Spleen (tissue), 13 donors: ENCODE measurements at places on chromosomes 6 and 20. TPM values are rescaled to one million over a fixed set of nuclear protein-coding genes. Genes with fewer than 3 reads are reported as not detected.

GRCh38 chr20:48750941-48751635 is 76.7 kb downstream of the PREX1 start:
- peak; percentile 92 for DNase-seq

- no peak for DNase-seq
These were observed 391.8 kb downstream of the SAMD5 start for GRCh38 chr6:147900247-147900830.

GRCh38 chr6:90271831-90272230 is 24.8 kb downstream of the BACH2 start:
- no peak for DNase-seq

GRCh38 chr6:82370788-82371187 is 7.2 kb downstream of the TPBG start:
- DNase-seq: no peak

DNA sequence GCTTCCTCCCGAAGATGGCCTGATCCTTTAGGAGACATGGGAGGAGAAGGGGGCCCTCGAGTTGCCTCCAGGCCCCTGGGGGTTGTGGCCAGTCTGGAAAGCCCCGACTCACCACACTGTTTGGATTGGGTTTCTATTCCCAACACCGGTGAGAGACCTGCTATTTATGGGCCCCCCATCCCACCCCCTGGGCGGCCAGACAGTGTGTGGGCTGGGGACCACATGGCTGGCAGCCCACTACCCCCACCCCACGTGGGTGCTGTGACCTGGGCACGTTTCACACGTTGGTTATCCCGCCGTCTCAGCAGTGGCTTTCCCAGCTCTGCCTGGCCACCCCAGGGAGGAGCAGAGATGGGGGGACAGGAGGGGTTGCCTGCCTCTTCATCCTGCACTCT is 116.1 kb downstream of the VEGFA start:
- DNase-seq: peak; percentile 63

- no peak for DNase-seq
These were observed 103.1 kb downstream of the TNFRSF21 start for GRCh38 chr6:47206626-47207025.

DNA sequence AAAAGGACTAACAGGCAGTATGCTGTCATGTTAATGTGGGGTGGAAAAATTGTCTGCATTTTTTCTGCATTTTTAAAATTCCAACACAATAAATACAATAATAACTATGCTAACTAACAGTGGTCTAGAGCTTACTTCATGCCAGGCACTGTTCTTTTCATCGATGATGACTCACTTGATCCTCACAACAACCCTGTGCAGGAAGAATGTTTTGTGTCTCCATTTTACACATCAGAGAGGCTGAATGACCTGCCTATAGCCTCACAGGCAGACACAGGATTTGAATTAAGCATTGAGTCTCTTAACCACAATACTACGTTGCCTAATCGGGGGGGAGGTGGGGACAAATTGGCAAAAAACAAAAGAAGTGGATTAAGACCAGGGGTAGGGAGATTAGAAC is 26.9 kb upstream of the FANCE start:
- no peak for DNase-seq

DNA sequence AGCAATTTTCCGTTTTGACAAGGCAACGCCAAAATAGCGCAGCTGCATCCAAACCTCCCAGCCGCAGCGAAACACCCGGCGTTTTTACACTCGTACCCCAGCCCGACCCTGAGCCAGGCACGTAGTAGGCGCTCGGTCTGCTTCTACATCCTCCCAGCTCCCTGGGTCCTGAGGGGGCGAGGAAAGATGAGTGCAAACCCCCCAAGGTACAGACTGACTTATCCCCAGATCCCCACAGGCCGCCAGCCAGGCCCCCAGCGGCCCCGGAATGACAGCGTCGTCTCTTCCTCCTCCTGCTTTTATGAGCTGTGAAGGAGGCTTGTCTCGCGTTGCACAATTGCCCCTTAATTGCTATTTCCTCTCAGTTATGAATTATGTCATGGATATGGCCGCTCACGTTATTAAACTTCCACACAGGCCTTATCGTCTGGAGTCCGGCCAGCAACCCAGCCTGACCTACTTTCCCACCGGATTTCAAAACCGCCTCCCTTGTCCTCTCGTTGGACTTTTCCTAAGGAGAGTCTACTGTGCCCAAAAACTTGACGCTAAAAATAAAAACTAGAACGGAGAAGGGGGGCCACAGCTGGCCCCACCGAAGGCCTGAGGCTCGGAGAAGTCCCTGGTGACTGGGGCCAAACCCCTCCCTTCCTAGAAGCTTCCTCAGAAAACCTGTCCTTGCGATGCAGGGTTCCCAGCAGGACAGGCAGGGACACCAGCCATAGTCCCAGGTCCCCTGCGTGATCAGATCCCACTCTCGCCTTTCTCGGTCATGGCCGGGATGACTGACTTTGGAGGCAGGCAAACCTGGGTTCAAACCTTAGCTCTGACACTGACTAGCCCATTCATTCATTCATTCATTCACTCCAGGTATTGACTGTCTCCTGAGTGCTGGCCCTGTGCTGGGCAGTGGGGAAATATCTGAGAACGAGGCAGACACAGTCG is 130.9 kb upstream of the PTPN1 start:
- DNase-seq: peak; percentile 86

GRCh38 chr6:21922086-21922485 is 328.5 kb downstream of the SOX4 start:
- no peak for DNase-seq

GRCh38 chr6:158069800-158070195 is 88.1 kb downstream of the SYNJ2 start:
- DNase-seq: no peak

GRCh38 chr6:38847497-38847896 is 132.4 kb downstream of the DNAH8 start:
- DNase-seq: no peak

DNA sequence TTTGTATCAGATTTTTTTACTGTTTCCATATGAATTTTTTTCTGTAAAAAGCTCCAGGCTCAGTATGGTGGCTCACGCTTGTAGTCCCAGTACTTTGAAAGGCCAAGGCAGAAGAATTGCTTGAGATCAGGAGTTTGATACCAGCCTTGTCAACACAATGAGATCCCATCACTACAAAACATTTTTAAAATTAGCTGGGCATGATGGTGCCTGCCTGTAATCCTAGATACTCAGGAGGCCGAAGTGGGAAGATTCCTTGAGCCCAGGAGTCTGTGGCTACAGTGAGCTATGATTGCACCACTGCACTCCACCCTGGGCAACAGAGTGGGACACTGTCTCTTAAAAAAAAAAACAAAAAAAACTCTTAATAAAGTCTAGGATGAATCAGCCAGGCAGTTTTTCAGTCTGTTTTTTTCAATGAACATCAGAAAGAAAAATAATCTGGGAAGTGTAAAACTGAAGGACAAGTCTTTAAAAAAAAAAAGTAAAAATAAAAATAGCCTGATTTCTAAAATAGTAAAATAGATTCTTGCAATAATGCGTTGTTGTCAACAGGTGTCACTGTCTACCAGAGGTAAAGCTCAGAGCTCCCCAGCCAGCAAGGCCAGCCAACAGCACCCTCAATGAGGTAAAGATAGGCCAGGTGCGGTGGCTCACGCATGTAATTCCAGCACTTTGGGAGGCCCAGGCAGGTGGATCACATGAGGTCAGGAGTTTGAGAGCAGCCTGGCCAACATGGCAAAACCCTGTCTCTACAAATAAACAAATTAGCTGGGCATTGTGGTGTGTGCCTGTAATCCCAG is 9.3 kb upstream of the ATG5 start:
- DNase-seq: peak; percentile 81

DNA sequence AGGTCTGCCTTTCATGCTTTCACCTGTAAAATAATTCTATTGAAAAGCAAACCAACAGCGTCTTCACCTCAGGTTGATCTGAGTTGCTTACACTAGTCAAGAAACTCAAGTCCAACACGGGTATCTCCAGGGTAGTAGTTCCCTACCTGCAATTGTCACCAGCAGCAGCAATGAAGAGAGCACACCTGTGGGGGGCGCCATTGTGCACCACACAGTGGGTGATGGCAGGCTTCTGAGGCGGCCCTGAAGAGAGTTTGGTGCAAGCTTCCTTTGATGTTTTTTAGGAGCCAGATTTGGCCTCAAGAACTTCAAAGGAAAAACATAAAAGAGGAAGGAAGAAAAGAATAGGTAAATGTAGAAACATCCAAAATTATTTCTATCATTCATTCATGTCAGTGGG is 45.1 kb downstream of the KIAA0319 start:
- DNase-seq: no peak

DNA sequence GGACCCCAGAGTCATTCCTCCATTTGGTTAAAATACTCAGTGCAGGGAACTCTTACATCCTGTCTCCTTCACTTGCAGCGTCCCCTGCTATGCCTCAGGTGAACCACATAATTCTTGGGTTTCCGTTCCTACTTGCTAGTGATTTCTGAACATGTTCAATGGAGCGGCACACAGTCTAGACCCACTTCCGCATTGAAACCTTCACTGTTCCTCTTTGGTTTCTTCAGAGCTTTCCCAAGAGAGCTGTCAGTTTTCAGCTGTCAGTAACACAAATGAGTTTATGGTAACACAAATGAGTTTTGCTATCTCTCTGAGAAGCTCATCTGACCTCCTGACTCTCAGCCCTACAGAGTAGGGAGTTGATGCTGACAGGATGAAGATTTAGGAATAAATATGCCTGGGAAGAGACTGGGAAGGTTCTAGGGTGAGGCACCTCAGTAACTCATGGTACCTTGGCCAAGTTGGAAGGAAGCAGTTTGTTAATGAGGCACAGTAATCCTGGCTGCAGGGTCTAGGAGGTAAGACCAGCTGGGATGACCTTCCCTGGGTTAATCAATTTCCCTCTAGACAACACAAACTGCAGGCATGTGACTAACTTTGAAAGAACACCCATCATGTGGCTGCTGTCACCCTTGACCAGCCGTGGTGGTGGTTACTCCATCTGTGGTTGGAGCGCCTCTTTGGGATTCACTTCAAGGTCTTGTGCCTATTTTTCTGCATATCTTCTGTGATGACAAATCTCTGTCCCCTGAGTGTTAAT is 5.4 kb downstream of the SYS1 start:
- peak; percentile 78 for DNase-seq

GRCh38 chr6:84422380-84422968 is 195.0 kb upstream of the CEP162 start:
- no peak for DNase-seq

DNA sequence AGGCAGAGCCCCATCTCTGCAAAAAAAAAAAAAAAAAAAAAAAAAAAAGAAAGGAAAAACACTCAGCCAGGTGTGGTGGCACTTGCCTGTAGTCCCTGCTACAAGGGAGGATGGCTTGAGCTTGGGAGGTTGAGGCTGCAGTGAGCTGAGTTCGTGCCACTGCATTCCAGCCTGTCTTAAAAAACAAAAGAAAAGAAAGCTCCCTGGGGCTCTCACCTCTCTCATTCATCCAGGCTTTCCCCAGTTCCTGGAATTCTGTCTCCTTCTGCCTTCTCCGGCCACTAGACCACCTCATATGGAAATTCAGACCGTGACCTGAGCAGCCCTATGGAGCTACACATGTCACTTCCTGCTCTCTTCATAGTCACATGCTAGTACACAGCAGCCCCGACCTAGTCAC is 101.1 kb upstream of the TAB2 start:
- no peak for DNase-seq

GRCh38 chr6:79964607-79965081 is 17.3 kb upstream of the ELOVL4 start:
- DNase-seq: no peak

DNA sequence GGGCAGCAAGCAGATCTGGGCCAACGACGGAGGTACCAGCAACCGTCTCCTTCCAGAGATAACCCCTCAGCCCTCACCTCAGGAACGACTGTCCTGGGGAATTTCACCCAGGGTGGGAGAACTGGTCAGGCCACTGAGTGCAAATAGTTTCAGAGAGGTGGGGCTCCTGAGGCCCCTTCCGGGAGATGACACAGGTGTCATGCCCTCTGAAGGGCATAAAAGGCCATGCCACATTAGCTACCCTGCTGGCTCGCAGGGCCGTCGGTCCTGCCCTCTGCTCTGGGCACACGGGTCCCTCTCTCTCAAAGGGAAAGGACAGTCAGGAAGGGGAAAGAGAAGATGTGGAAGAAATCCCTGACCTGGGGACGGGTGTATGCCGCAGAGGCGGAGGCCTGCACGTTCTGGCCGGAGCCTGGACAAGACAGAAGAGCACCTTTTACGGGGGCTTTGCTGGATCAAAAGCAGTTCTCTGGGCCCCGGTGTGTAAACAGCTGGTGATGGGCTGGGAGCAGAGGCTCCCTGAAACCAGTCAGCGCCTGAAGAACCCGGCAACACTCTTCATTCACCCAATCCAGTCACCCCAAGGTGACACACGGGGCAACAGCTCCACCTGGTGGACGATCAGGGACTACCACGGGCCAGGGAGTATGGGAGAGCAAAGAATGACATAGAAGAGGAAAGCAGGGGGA is 6.4 kb upstream of the TAF8 start:
- DNase-seq: peak; percentile 95

DNA sequence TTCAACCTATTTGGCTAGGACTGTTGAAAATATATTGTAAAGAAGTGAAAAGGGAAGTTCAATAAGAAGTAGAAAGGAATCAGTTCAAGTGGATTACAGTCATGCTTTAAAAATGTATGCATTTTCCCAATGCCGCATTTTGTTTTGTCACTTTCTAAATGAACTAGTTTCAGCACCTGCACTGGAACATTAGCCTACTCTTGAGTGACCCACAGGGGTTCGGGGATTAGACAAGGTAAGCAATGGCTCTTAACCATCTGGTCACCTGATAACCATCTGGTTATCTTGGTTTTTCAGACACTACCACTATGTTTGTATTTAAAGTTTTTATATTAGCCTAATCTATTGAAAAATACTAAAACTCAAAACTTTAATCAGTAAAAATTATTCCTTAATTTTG is 97.6 kb downstream of the CD164 start:
- DNase-seq: no peak

- DNase-seq: no peak
These were observed 43.2 kb upstream of the FNDC1 start for GRCh38 chr6:159125951-159126352.

DNA sequence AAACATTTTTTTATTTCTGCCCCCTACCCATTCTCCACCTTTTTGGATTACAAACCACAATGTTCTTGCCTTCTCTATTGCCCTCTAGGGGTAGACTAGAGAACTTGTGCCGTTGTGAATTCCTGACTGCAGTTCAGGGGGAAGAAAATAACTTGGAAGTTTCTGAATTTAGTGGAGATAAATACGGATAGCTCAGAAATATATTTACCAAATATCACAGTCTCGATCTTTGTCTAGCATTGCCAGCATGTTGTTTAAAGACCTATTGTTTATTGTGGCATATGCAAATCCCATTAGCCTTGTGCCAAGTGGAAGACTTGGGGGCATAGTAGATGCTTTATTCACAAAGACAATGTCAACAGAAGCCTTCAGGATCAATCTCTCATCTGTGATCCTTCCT is 154.1 kb upstream of the MMS22L start:
- DNase-seq: no peak

GRCh38 chr6:152146385-152146784 is 338.9 kb downstream of the ESR1 start:
- DNase-seq: no peak

Gene CLPSL1
- polyA plus RNA-seq: not detected

Gene HLA-DQB2
- 0.88 TPM for polyA plus RNA-seq

Gene E2F1
- 5.6 TPM for polyA plus RNA-seq

Gene PLG
- polyA plus RNA-seq: not detected

Gene FAXC
- polyA plus RNA-seq: 0.13 TPM

Gene COL21A1
- 0.93 TPM for polyA plus RNA-seq

Gene BANF2
- polyA plus RNA-seq: not detected

Gene NMBR
- polyA plus RNA-seq: not detected

Gene CD40
- polyA plus RNA-seq: 66.1 TPM

Gene SLC25A27
- polyA plus RNA-seq: 10.3 TPM

Gene SLC22A16
- polyA plus RNA-seq: 0.13 TPM

Gene CCN5
- polyA plus RNA-seq: 10.6 TPM

Gene LY6G6D
- not detected for polyA plus RNA-seq
